Activated naive CD8-positive, alpha-beta T cell treated with anti-CD3 and anti-CD28 coated beads for 36 hours (primary cell): ENCODE measurements at places on chromosomes 3 and 15.

DNA sequence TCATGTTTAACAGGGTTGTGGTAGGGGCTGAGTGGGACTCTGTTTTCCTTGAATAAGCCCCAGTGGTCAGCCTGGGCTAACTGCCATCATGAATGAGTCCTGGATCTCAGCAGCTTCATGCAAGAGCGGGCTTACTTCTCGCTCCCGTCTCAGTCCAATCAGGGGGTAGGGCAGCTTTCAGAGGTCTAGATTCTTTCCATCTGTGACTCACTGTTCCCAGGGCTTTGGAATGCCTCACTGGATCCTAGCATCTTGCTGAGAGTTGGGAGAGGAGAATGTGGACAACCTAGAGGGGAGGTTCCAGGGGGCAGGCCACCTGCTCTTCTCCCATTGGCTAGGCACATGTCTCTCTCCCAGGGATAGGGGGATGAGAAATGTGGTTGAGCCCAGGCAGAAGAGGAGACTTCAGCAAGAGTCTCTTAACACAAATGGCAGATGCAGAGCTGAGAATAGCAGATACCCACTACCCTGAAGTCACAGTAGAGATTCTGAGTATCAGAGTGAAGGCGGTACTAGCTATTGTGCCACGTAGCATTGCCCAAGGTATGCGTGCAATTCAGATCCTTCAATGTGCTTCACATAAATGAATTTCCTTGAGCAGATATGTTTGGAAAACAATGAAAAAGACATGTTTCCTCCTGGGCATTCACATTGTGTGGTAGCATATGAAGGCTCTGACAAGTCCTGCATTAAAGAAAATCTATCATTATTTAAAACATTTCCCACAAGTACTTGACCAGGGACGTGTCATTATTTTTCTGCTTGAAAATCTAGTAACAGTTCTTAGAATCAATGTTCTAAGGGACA lies 257.7 kb upstream of the PROK2 start:
- no peaks in the 10 kb centered on the region for H3K36me3 ChIP-seq
- DNase-seq = no peak
- H3K27me3 ChIP-seq = peaks cover 15% of the 10 kb centered on the region

- no peak overlapping the region for H3K4me3 ChIP-seq
- no peaks in the 10 kb centered on the region for H3K36me3 ChIP-seq
- no peak for DNase-seq
- no peak overlapping the region for H3K27ac ChIP-seq
- H3K4me1 ChIP-seq = no peaks in the 10 kb centered on the region
- no peaks in the 10 kb centered on the region for H3K27me3 ChIP-seq
Measured at GRCh38 chr3:82641701-82642100, 880.3 kb upstream of the GBE1 start.

- no peak overlapping the region for H3K27ac ChIP-seq
- no peaks in the 10 kb centered on the region for H3K36me3 ChIP-seq
- H3K4me3 ChIP-seq = no peak overlapping the region
- H3K4me1 ChIP-seq = peaks cover 8% of the 10 kb centered on the region
Measured at GRCh38 chr3:112814266-112814665, 32.4 kb downstream of the CD200R1L start.

GRCh38 chr3:11384074-11384473 lies 111.9 kb downstream of the ATG7 start:
- no peaks in the 10 kb centered on the region for H3K27me3 ChIP-seq
- no peak overlapping the region for H3K27ac ChIP-seq
- H3K36me3 ChIP-seq = no peaks in the 10 kb centered on the region
- no peaks in the 10 kb centered on the region for H3K4me1 ChIP-seq
- no peak for DNase-seq

DNA sequence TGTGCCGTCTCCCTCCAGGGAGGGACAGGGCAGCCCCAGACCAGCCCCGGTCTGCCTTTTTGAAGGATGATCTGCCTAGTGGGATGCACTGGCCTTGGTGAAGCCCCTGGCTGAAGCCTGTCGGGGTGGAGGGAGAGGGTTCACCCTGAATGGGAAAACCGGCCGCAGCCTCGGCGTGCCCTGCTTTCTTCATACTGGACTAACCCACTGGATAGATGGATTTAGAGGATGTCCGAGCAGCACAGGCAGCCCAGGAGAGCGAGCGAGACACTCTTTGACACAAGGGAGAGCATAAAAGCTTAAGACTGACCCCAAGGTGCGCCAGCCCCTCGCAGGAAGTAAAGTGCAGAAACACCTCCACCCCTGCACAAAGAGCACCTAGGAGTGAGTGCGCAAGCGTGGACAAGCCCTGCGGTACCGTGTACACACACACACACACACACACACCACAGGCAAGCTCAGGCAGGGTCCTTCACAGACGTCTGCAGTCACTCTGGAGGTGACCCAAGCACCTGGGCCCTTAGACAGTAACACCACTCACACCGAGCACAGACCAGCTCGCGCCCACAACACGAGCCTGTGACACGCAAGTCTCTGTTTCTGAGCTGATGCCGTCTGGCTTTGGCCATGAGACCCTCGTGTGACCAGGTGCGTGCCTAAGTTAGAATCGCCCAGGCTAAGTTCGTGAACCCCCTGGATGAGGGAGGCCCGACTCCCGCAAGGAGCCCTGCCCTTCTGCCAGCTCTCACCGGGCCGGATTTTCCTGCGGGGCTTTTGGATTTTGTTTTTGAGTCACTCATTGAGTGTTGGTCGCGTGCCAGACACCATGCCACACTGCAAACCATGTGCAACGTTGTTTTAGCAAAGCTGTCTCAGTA lies 11.3 kb downstream of the SEMA4B start:
- no peak overlapping the region for H3K4me3 ChIP-seq
- no peak for DNase-seq

DNA sequence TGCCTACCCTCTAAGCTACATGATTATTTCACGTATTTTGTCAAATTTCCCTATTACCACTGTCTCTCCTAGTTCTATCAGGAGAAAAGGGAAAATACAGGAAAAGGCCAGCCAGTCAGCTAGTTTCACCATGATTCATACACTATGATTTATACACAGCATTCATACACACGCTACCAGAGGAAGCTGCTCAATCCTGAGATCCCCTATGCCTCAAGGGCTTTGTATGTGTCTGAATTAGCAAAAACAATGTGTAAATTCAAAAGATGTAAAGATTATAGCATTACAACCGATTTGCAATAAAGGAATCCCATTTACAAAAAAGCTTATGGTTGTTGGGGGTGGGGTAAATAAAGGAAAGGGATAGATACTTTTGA lies 3.1 kb upstream of the ACKR4 start:
- H3K4me3 ChIP-seq = no peak overlapping the region
- H3K4me1 ChIP-seq = peaks cover 4% of the 10 kb centered on the region
- H3K27ac ChIP-seq = no peak overlapping the region

GRCh38 chr3:190552969-190553759 lies 39.3 kb downstream of the IL1RAP start:
- H3K27me3 ChIP-seq = no peaks in the 10 kb centered on the region
- H3K27ac ChIP-seq = no peak overlapping the region
- no peak for DNase-seq
- peaks cover 2% of the 10 kb centered on the region for H3K4me1 ChIP-seq

DNA sequence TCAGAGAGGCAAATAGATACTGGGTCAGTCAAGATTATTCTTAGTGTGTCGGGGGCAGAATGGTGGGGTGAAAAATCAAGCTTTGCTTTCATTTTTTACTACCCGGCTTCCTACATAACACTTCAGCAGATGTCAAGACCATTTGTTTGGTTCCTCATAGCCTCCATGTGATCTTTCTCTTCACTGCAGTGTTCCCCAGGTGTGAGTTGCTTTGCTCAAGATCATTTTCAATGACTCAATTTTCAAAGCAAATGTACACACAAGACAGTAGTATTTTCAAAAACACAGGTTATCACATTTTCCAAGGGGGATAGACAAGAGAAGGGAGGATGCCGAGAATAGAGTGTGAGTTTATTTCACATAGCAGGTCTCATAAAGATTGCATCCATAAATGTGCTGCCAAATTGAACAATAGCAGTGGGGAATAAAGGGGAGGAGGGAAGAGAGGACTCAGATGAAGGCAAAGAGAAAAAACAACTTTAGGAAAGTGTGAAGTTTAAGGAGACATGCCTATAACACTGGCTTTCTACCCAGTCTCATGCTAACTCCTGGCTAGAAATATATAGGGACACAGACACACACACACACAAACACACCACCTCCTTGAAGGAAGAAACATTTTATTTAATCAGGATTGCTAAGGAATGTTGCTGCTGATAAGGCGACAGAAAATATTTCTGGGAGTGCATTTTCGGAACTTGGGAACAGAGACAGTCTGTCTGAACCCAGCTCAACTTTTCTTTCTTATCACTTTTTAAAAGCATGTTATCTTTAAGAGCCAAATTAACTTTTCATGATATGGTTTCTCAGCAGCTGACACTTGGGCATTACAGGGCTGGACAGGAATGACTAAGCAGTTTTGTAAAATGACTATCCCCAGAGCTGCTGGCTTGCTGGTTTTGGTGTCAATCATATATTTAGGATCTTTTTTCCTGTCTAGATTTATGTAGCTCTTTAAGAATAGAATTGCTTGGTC lies 402.4 kb downstream of the RBMS3 start:
- H3K27ac ChIP-seq = no peak overlapping the region
- H3K4me3 ChIP-seq = no peak overlapping the region
- H3K4me1 ChIP-seq = peaks cover 16% of the 10 kb centered on the region
- peaks cover 6% of the 10 kb centered on the region for H3K27me3 ChIP-seq
- no peaks in the 10 kb centered on the region for H3K36me3 ChIP-seq

- no peaks in the 10 kb centered on the region for H3K36me3 ChIP-seq
- no peak for DNase-seq
- no peaks in the 10 kb centered on the region for H3K4me1 ChIP-seq
- no peaks in the 10 kb centered on the region for H3K27me3 ChIP-seq
- no peak overlapping the region for H3K27ac ChIP-seq
Measured at GRCh38 chr3:116230431-116231020, 214.8 kb downstream of the LSAMP start.

GRCh38 chr3:186476044-186476468 lies 68.1 kb downstream of the CRYGS start:
- no peak overlapping the region for H3K4me3 ChIP-seq
- no peaks in the 10 kb centered on the region for H3K36me3 ChIP-seq
- DNase-seq = no peak
